Liver (tissue), 10 donors: ENCODE measurements at places on chromosomes 2 and 18.

DNA sequence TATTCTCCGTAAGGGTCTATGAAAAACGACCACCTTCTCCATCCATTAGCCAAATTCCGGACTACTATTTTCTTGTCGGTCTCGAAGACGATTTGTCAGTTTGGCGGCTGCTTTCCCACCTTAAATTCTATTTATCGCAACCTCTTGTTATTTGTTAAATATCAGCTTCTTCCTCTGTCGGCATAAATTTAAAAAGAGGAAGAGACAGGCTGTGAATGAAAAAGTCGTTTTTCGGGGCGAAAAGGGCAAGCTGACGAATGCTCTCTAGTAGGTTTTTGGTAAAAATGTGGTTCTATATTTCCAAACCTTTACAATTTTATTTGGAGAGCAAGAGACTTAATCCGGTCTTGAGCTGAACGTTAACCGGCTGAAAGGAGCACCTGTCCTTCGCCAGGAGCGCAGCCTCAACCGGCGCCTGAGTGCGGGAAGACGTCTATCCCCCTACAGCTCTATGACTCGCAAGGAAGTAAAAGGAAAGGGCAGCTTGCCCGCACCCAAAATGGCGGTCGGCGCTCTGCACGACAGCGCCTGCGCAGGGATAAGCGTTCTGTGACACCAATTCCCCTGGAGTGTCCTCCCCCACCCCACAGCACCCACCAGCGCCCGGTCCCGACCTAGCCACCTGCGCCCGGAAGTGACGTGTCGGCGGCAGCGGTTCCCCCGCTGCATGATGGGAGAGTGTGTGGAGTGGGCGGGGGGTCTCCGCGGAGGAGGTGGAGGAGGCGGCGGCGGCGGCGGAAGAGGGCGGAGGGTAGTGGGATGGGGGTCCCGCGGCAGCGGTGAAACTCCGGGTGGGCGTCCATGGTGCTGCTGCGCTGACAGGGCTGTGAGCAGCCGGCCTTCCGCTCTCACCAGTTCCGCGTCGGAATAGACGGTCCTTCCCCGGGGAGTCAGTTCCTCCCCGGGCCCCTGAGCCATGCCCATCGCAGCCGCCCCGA, at the start of gene AFTPH:
TSS of gene AFTPH (plus strand) at position 663 of the 938 bp plus-strand sequence. CDS start 27,147 bp downstream, outside the sequence.
- DNase-seq = peak; percentile 98

DNA sequence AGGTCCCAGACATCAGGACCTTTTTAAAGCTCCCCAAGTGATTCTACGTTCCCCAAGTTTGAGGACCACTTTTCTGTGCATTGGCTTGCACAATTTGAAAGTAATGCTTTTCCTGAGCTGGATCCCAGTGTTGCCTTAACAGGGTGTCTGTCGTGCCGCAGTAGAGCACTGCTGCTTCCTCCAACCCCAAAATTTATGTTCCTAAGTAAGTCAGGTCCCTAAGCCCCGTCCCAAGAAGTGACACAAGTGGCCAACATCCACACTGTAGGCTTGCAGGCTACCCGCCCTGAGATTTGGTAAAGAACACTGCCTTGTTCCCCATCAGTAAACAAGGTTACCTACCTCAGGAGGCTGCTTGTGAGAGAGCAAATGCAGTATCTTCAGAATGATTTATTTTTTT, 2.0 kb downstream of the SFT2D3 start:
- no peak for DNase-seq

DNA sequence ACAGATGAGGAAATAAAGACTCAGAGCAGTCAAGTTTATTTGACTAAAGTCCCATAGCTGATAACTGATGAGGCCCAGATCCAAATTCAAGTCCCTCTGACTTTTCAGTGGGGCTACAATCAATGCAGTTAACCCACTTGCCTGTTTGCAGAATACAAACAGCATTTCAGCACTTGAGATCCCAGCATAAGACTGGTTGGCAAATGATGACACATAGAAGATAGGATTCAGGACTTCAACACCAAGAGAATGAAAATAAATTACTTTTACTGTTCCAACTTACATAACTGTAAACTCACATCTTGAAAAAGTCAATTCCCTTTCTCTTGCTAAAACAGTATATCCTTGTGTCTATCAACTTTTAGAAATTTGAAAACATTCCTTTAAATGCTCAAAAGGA, 61.2 kb downstream of the CCDC93 start:
- no peak for DNase-seq

- DNase-seq = no peak
Observed at GRCh38 chr2:233334915-233335314, 19.4 kb upstream of the DGKD start.

DNA sequence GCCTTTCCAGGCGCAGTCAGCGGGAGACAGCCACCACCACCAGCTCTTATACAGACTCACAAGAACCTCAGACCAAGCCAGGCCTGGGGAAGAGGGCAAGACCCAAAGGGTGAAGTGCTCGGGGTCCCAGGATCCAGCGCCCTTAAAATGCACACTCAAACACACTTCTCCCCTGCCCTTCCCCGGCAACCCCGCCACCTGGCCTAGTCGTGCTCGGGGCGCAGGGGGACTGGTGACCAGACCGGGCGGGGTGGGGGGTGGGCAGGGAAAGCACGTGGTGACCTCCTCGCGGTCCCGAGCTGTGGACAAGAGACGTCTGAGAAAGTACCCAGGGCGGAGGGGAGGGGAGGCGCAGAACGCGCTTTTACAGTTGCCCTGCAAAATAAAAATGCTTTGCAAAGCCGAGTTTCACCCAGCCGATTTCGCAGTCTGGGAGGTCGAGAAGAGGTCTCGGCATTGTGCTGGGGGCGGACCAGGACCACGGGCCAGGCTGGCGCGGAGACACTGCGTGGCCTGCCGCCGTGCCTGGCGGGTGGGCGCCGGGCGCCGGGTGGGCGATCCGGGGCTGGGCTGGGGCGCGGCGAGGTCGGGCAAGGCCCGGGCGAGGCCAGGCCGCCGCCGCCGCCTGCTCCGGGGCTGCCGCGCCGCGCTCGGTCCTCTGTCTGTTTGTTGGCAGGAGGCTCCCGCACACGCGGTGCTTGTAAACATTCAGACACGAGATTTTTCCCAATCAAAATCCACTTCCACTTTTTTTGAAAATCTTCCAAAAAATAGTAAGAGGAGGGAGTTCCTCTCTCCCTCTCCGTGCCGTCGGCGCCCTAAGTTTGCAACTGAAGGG, 2.0 kb downstream of the BCL11A start:
- DNase-seq = peak; percentile 50

DNA sequence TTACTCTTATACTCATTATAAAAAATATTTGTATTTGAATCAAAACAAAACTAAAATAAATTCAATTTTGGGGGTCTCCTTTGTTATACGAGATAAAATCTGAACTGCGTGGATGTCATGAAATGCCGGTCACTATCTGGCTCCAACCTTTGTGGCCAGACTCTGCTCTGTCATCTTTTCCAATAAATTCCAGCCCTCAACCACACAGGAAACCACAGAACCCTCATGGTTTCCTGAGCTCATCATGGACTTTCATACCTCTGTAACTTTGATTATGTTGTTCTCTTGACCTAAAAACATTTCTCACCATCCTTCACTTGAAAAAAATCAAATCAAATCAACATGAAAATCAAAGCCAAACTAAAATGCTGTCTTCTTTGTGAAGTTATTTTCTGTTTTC, 724.7 kb downstream of the METTL4 start:
- DNase-seq = no peak

DNA sequence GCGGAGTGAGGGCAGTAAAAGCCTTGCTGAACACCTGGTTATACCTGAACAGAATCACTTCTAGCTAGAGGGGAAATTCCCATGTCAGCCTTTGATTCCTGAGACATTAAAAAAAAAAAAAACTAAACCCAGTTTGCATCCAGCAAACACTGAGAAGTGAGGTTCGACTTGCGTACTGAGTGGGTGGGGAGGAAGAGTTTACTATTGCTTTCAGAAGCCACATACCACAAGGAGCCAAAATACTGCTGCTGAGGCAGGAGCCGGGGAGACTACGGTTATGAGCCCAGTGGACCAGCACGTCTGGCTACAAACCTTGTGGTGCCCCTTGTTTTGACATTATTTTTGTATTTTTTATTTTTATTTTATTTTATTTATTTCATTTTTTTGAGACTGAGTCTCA, 2.7 kb downstream of the COLEC11 start:
- no peak for DNase-seq

DNA sequence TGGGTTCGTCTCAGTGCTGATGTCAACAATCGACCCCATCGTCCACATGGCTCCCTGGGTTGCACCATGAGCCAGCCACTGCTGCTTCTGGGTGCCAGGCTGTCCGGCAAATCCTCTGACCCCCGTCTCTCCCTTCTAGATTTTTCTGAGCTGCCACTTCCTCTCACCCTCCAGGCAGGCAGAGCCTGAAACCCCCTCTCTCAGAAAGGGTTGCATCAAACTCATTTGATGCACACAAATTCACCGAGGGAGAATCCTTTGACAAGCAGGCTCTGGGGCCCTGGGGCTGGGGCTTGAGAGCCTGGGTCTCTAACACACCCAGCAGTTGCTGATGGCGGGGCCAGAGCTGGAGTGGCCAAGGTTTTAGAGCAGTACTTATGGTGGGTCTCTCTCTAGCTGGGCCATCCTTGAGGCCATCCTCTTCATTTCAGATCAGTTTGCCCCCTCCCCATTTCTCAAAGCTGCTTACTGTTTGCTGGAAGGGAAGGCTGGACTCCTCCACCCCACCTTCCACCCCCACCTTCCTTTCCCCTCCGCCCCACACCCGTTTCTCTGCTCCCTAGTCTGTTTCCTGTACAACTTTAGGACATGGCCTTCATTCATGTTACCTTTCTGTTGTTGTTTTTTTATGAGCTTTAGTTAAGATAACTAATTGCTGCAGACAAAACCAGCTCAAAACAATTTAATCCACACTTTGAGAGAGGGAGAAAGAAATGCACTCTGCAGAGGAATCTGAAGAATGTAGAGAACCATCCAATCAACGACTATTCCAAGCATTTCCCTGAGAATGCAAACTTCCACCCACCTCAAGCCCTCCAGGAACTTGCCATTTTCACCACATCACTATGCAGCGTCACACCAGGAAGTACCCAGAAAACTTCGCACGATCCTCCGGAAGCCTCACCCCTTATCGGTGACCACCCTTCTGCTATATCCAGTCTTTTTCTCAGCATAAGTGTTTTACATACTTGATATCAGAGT, 69.5 kb downstream of the ARL4C start:
- DNase-seq = no peak

- DNase-seq = no peak
Observed at GRCh38 chr2:16321256-16321655, 344.4 kb downstream of the CYRIA start.

- no peak for DNase-seq
Observed at GRCh38 chr18:23541349-23542093, 38.2 kb downstream of the RMC1 start.

DNA sequence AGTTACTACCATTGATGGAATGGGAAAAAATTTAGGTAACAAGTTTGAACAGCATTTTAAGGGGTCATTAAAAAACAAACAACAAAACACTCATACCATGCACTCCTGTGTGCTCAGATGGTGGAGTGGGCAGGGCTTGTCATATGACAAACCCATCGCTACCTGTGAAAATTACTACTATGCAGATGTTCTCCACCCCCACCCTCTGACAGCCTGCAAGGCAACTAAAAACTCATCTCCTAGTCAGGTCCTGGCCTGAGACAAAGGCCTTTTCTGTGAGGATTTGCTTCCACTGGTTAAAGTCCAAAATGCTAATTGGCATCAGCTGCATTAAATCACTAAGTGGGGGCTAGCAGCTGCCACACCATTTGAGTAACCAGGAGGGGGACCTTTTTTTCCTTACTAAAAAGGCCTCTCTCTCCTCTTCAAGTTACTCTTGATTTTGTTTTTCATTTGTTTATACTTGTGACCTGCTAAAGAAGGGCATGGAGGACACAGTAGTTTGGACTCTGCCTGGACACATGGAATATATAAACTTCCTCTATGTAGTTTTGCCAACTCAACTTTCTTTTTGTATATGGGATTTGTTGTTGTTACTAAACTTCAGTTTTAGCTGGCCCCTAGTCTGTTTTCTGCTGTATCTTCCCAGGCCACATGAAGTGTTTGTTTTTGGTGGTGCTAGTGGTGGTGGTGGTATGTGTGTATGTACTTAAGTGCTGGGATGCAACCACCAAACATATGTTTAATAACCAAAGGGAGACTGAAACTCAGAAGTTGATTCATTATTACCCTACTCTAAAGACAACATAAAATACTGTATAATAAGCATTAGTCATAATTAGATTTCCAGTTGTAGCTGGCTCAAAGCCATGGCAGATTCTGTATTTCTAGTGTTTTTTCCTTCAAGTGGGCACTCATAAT, 121.3 kb downstream of the MAP4K4 start:
- no peak for DNase-seq

- no peak for DNase-seq
Observed at GRCh38 chr2:238465487-238466242, 38.9 kb downstream of the ASB1 start.

DNA sequence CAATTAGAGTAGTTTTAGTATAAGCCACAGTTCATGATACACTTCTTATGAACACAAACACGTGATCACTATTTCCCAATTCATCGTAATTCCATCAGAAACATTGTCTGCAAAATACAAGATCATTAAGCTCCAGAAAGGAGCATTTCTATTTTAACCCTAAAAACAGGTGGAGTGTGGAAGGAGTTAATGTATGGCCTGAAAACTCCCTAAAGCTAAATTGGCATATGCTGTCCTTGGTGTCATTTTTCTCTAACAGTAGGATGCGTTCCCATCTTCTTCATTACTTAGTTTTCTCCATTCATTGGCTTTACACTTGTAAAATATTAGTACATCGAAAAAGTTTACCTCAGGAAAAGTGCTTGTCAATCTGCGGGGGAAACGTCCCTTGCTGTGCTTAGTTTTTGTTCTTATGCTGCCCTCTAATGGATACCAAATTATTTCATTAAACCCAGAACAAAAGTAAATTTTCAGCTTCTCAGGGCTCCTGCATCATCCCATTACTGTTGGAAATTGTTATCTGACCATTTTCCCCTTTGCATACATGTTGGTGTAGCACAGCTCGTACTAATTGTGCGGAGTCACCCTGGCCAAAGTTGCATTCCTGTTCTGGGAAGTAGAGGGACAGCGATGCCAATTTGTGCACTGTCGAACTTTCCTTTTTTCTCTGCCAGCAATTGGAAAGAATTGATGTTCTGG, 153.4 kb downstream of the GPD2 start:
- DNase-seq = no peak

GRCh38 chr2:191845248-191845715, 1.6 kb downstream of the CAVIN2 start:
- no peak for DNase-seq

DNA sequence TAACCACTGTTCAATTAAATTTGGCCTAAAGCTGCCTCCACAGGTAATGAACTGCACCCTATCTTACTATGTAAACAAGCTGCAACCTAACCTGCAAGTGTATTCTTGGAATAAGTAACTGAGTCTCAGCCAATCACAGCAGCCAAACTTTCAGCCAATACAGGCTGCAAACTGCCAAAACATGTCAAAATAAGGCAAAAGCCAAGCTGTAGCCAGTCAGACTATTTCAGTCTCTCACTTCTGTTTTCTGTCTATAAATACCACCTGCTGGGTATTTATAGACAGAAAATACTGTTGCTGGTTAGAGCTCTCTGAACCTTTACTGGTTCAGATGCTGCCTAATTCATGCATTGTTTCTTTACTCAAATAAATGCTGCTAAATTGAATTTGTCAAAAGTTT, 14.3 kb downstream of the C2orf76 start:
- no peak for DNase-seq
